Renal cortex interstitium (tissue), 15 donors: ENCODE measurements at places on chromosomes 6 and 20. TPM values are rescaled to one million over a fixed set of nuclear protein-coding genes. Genes with fewer than 3 reads are reported as not detected.

The POU5F1 gene
- polyA plus RNA-seq, result 25.2 TPM

DNA sequence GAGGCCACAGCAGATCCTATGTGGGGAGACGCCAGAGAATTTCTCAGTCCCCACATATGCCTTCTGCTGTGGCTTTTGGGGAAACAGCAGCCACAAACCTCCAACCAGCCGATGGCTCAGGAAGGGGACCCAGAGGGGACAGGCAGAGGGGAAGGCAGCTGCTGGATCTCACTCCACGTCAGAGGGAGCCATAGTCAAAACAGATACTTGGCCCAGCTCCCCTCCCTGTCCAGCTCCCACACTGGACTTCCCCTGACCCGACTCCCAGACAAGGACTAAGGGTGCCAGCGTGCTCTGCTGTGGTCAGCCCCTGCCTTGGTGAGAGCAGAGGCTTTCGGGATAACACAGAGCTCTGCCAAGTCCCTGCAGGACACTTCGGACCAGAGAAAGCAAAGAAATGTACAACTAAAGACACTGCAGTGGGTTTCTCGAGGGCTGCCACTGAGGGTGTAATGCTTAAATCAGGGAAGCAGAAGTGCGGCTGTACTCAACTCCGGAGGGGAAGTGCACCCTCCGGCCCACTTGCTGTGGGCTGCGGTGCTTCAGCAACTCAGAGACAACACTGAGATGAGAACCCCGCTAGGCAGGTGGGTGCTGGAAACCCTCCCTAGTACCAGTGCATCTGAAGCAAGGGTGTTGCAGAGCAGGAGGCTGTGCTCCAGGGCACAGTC, 47.2 kb downstream of the RRBP1 start:
- no peak for DNase-seq

The SLC32A1 gene
- 2.2 TPM for polyA plus RNA-seq

DNA sequence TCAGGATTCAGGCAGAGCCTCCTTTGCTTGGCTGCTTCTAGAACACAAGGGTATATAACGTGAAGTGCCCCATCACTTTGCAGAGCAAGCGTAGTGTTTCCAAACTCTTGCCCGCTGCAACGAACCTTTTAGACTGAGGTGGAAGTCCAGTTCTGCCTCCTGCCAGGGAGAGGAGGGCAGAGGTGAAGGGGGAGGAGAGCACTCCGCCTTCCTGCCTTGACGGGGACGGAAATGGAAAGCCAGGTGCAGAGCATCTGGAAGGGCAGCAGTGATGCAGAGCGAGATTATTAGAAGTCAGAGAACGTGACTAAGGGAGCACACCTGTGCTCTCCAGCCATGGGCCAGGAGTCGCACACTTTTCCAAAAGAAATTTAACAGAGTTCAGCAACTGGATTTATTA, 63.4 kb downstream of the RREB1 start:
- DNase-seq, result no peak

The NAA20 gene
- 91.9 TPM for polyA plus RNA-seq

DNA sequence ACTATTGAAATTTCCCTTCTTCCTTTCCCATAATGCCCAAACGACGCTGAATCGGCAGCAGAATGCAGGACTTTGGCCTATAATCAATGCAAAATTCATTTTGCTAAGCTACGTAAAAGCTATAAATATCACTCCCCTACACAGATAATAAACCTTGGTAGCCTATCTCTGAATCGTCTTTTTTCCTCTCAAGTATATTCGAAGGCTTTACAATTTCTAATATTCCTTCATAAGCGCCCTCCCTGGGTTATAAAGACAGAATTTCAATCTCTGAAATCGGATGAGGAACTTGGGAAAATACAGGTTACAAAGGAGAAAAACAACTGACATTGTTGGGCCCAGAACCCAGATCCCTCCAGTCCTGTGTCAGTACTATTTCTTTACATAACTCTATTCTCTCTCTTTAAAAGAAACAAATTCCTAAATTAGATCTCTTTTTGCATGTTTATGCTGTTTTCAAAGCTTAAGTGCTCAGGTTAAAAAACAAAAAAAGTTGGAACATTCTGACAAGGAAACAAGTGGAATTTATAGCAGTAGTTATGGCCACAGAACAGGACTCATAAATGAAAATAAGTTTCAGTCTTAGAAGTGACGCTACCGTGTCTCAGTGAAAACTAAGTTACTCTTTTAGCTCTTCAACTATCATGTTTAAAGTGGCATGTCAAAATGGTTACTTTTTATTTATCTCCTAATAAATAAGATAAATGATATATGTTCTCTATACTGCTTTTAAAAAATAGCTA, 84.5 kb downstream of the SESN1 start:
- DNase-seq, result no peak

The PAX1 gene
- 0.09 TPM for polyA plus RNA-seq

GRCh38 chr6:21084656-21085055, 508.9 kb upstream of the SOX4 start:
- no peak for DNase-seq

- no peak for DNase-seq
Measured at GRCh38 chr6:54037277-54037779, 73.9 kb upstream of the MLIP start.

GRCh38 chr20:25318471-25319240, 70.8 kb downstream of the PYGB start:
- DNase-seq, result no peak

DNA sequence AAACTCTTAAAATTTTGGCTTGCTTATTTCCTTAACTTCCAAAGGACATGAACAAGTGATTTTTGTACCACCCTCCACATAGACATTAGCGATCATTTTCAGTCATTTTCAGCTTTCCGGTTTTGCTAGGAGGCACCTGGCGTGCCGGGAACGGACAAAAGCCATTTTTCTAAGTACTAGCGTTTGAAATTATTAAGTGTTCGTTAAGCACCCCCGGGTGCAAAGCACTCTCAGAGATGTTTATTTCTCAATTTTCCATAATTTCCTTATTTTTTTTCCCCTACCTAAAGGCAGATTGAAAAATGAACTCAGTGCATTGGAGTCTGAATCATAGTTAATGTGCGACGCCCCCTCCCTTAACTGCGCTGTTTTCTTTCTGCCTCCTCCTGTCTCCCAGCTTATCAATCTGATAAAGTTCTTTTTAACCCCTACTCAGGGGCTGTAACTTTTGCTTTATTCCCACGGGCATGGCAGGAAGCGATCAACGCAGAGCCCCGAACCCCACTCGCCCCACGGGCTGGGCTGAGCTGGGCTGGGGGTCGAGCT, 58.2 kb downstream of the ZNF831 start:
- DNase-seq, result no peak

GRCh38 chr20:17854307-17854903, 114.2 kb downstream of the SNX5 start:
- no peak for DNase-seq

- no peak for DNase-seq
Measured at GRCh38 chr6:358432-358831, 33.1 kb upstream of the IRF4 start.

DNA sequence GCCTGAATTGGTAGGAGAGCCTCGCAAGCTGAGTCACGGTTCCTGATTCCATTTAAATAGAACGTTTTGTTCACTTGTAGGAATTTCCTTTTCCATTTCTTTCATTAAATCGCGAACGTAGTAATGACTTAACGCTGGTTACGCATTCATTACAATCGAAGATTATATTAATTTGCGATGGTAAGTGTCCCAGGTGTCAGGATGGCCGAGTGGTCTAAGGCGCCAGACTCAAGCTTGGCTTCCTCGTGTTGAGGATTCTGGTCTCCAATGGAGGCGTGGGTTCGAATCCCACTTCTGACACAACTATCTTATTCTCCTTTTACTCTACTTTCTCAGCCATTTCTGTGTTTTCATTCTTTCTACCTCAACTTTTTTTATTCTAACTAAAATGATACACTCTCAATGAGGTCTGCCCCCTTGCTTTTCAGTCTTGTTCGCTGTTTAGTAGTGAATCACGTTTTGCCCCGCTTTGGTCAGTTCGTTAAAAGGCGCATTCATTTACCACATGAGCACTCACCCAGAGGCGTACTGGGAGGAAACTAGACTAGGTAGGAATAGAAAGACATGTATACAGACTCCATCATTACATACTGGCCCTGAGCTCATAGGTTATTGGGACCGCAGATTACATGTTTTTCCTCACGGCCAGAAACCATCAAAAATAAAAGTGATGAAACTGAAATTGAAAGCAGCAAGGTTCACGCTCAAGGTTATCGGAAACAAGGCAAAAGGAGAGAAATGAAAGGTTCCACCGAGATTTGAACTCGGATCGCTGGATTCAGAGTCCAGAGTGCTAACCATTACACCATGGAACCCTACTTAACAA, 17.3 kb upstream of the TRIM27 start:
- peak; percentile 68 for DNase-seq

DNA sequence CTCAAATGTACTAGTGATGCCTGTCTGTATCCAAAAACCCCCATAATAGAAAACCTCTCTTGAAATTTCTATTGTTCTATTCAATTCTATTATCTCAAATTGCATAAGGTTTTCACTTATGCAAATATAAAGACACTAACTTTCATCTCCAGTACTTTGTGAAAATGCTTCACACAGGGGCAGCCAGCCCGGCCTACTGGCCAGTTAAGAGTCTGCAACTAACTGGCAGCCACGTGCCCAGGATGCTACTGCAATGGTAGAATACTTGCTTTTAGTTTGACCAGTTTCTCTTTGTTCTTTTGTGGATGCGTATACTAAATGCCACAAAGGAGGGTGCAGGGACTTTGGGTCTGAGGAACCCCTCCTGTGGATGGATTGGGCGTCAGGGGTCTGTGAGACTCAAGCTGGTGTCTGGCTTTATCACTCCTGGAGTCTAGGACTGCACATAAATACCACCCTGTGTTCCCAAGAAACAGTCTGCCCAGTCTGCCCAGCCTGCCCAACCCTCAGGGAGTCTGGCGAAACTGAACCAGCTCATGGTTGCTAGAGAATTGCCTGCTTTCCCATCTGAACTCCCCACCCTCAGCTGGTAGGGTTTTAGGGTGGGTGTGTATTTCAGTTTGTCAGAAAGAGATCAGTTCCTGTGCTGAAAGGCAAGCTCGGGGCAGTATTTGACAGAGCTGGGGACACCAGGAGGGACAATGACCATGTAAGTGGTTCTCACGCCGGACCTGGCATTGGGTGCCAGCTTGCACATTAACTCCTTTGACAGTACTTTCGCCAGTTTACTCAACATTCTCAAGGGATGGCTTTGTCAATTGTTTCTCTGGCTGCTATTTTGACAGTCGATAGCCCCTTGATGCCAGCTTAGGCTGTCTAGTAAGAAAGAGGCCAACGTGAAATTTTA, 558.2 kb upstream of the JAG1 start:
- no peak for DNase-seq

- no peak for DNase-seq
Measured at GRCh38 chr6:107977283-107977682, 19.3 kb upstream of the SEC63 start.

- no peak for DNase-seq
Measured at GRCh38 chr20:32012159-32012688, 2.0 kb downstream of the CCM2L start.

The SRMS gene
- 0.17 TPM for polyA plus RNA-seq

The TMC2 gene
- 0.38 TPM for polyA plus RNA-seq

DNA sequence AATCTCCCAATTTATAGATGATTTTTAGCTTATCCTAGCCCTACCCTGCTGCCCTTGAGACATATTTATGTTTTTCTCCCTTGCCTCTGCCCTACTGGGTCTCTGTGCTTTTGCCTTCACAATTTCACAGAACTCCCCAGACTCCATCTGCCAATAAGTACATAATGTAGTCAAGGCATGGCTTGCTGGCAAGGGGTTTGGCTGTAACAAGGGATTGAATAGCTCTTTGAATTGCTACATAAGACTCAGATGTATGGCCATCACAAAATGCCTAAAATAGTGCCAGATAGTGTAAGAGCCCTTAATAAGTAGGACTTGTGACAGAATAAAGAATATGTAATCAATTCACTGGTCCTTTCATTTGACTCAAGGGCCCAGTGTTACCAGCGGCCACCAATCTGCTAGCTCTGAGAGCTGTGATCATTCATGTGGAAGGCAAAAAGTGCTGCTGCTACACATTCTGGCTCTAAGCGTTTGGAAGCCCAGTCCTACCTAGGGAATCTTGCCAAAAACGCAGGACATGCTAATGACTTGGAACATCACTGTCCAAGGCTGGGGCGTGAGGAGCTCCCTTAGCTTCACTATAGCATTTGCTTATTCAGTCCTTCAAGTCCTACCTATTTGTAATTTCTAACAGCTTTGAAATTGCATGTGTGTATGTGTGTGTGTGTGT, 20.5 kb downstream of the CLVS2 start:
- no peak for DNase-seq

The SLC17A1 gene
- 32.4 TPM for polyA plus RNA-seq

GRCh38 chr6:128882560-128882959, 378 bp upstream of the LAMA2 start:
- no peak for DNase-seq

DNA sequence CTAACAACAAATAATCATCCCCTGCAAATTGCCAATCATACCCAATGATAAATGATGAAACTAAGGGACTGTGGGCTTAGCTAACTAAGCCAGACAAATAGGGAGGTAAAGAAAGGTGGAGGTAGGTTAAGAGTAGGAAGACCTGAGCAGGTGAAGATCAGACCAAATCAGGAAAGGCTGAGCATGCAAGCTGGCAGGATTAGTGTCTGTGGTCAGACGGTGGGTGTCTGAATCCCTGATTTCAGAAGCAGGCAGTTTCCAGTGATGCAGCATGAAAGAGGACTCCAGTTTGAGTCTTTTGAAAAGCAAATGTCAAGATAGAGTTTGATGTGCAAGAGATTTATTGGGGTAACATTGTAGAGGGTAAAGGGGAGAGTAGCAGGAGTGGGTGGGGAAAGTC, 181.4 kb upstream of the MYLIP start:
- DNase-seq, result no peak

- no peak for DNase-seq
Measured at GRCh38 chr6:143615785-143616184, 62.0 kb upstream of the PHACTR2 start.

DNA sequence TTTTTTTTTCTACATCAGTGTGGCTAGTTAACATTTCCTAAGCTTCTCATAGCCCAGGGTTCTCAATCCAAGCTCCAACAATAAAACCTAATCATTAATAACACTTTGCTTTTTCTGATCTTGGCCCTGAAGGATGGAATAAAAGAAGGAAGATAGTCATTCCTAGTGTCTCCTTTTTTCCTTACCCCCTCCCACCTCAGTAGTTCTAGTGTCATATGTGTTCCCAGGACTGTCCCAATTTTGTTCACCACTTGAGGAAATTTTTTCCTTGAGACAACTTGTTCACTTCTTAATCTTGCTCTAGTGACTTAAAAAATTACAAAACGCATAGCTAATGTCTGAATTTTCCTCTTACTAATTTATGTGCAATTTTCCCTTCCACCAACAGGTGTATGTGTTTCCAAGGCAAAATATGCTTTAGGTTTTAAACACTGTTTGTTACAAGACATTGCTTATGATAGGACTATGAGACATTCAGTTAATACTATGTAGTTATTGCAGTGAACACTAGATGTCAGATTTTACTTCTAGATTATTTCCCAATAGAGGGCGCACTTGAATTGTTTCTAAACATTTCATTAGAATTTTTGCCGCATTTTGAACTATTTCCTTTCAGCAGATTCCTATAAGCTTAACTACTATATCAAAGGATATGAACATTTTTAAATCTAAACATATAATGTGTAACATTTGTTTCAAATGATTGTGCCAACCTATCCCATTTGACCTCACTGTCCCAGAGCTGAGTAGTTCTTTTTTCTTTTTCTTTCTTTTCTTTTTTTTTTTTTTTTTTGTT, 18.5 kb upstream of the C6orf141 start:
- DNase-seq, result no peak

The OR10C1 gene
- not detected for polyA plus RNA-seq

- no peak for DNase-seq
Measured at GRCh38 chr6:89067796-89068195, 12.8 kb upstream of the PNRC1 start.

The UBE2V1 gene
- polyA plus RNA-seq, result 149 TPM

GRCh38 chr6:2641044-2641725, 109.5 kb downstream of the MYLK4 start:
- DNase-seq, result no peak

The PABPC1L gene
- 62.8 TPM for polyA plus RNA-seq
